ENCODE measurements at places on chromosomes 5 and 9. TPM values are rescaled to one million over a fixed set of nuclear protein-coding genes. Genes with fewer than 3 reads are reported as not detected.

C9 gene
- not detected for total RNA-seq

LHFPL2 gene
- 18.8 TPM for total RNA-seq

LECT2 gene
- total RNA-seq = not detected

MAMDC2 gene
- total RNA-seq = 0.37 TPM

SLC25A46 gene
- 58.7 TPM for total RNA-seq

PCDHGB5 gene
- 0.37 TPM for total RNA-seq

DNA sequence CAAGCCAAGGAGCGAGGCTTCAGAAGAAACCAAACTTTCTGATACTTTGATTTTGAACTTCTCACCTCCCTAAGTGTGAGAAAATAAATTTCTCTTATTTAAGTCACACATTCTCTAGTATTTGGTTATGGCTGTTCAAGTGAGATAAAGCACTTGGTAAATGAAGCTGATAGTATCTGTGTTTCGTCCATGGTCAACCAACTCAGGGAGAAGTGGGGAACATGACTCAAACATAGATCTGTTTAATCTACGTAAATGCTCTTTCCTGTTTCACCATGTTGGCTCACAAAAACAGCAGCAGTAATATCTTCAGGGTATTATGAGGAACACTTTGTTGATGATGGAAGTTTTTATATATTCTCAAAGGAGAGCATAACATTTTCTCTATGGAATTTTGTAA is 2167.2 kb upstream of the C9orf72 start:
- no peak for DNase-seq

GRCh38 chr5:53582225-53582624 is 21.8 kb downstream of the NDUFS4 start:
- no peak for DNase-seq

DNA sequence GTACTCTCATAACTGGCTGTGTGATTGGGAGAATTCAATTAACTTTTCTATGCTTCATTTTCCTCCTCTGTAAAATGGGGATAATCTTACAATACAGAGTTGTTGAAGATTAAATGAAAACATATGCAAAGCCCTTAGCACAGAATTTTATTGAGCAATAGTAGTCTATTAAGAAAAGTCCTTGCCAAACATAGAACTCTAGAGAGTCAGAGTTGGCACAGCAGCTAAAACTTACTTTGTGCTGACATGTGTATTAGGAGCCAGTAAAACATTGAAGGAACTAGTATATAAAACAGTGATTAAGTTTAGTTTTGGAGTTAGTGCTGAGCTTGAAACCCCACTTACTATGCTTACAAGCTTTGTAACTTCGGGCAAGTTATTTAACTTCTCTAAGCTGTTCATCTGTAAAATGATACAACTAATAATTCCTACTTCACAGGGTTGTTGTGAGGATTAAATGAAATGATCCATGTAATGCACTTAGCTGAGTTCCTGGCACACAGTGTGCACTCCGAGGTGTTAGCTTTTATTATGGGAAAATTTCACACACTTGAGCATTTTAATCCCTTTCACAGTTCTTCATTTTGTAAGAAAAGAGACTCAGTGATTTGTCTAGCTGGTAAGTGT is 20.0 kb upstream of the GRIN3A start:
- no peak for DNase-seq

DNA sequence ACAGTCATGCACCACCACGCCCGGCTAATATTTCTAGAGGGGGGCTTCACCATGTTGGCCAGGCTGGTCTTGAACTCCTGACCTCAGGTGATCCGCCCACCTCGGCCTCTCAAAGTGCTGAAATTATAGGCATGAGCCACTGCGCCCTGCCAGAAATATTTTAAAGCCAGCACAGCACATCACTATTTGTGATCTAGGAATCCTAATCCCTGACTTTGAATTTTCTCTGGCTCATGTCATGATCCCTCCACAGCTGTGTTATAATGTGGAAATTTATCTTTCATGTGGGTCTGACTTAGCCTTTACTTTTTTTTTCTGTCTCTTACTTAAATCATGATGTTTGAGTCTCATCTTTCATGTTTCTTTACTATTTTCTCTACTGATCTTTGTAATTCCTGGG is 18.7 kb upstream of the ITGA1 start:
- DNase-seq = no peak

DNA sequence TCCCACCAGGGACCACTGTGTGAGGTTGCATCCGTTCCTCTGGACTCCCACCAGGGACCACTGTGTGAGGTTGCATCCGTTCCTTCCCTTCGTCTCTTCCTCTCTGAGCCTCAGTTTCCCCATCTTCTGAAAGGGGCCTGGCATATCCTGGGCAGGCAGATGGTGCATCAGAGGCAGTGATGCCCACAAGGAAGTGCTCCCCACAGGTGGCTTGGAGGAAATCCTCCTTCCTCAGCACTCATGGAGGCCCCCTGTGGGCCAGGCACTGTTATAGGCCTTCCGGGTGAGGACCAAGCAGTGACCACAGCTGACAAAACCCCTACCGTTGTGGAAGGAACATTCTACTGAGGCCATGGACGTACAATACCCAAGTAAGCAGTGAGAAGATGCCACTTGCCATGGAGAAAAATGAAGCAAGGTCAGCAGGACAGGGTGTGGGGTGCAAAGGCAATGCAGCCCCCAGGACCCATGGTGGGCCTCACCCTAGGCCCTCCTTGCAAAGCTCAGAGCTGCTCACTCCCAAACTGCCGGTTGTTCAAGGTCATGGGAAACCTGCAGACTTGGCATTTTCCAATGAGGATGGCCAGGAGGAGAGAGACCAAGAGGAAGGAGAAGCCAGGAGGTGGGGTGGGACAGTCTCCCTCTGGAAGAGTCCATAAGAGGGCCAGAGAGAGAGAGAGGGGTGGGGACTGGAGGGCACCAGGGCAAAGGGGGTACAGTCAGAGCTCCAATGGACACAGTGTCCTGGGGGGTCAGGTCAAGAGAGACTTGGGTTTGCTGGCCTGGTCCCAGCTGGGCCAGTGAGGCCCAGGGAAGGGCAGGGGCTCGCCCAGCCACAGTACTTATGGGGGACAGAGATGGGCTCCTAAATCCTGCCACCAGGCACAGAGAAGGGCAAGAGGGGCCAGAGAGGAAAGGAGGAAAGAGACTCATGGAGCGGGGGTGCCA is 51.1 kb downstream of the C9orf50 start:
- DNase-seq = no peak

DNA sequence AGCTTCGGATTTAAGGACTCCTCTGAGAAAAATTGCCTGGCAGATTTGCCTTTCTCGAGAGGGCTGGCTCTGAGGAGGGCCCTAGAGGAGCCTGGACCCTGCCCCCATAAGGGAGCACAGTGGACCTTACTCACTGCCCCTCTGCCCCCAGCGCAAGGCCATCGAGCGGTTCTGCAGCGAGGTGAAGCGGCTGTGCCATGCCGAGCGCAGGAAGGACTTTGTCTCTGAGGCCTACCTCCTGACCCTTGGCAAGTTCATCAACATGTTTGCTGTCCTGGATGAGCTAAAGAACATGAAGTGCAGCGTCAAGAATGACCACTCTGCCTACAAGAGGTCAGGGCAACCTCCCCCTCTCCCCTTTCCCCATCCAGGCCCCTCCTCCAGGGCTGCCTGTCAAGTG is 34.6 kb downstream of the CYFIP2 start:
- no peak for DNase-seq

DNA sequence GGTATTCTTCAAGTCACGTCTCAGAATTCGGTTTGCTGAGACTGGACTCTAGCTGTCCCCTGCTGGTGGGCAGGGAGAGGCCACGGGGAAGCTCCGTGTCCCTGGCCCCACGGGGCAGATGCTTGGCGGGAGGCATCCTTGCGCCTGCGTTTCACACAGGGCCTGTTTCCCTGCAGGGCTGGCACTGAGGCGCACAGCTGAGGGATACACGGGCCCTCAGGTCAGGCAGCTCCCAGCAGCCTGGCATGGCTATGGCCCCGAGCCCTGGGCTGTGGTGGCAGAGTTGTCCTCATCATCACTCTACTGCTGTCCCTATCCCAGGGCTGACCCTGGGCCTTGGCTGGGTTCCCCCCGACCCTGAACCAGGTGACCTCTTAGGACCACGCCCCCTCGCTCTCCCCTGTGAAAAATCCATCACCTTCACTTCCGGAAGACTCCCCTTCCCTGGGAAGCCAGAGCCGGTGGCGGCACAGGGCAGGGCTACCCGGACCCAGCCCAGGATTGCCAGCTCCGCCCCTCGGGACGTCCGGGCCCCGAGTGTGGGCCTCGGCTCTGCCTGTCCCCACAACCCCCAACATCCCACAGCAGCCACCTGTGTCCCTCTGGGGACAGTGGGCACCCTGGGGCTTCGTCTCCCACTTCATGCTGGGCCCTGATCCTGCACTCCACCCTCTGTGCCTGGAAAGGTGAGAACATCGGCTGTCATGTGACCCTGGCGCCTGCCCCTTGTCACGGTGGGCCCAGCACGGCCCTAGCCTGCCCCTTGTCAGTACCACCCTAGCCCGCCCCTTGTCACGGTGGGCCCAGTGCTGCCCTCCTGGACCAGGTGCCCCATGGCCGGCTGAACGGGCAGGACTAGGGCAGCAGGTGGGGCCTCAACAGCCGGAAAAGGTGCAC is 5.0 kb downstream of the DPP7 start:
- no peak for DNase-seq

DNA sequence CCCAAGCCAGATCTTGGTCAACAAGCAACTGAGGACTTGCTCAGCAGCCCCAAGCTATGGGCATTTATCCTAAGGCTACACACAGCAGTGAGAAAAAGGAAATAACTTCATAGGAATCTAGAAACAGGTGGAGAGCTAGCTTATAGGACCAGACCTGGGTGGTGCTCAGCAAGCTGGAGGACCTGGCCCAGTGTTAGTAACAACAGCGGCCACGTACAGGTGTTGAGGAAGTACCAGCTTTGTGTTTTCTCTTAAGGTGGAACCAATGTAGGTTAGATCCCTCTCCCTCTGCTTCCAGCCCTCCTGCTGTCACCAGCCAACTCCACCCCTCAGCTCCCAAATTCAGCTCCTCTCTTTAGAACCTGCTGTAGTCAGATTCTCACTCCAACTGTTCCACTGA is 43.4 kb downstream of the IRF1 start:
- no peak for DNase-seq

DNA sequence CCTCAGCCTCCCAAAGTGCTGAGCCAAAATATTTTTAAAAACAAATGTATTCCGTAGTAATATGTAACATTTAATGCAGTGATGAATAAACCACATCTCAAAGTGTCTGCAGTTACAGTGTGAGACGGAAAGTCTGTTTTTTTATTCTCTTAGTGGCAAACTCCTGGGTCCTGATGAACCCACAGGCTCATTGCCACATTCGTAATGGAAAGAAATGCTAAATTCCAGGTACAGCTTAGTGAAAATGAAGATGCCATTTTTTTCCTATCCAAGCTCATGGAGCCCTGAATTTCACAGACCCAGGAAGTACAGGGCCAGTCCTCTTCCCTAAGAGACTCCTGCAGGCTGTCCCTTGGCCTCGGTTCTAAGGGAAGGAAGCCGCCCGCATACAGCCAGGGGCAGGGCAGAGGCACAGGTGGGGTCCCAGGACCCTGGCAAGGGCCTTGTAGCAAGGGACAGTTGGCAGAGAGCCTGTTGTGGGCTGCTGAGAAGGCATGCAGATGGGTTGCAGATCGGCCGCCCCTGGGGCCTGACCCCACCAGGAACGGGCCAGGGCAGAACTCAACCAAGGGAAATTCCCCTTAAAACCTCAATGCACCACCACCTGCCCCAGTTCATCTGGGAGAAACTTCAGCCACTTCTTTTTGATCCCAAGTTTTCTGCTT is 36.2 kb downstream of the IPPK start:
- no peak for DNase-seq

DNA sequence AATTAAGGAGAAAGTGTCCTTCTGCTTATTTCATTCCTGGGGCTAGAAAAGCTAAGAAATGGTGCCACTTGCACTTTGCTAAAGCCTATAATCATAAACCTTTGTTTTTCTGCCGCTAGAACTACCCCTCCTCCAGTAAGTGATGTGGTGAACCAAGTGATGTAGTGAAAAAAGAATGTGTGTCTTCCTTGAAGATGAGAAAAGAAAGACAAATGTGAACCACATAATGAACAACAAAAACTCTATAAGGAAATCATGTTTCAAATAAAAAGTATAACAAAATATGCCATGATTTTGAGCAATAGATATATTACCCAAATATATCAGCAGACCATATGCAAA is 179.0 kb upstream of the SGCD start:
- DNase-seq = no peak

DNA sequence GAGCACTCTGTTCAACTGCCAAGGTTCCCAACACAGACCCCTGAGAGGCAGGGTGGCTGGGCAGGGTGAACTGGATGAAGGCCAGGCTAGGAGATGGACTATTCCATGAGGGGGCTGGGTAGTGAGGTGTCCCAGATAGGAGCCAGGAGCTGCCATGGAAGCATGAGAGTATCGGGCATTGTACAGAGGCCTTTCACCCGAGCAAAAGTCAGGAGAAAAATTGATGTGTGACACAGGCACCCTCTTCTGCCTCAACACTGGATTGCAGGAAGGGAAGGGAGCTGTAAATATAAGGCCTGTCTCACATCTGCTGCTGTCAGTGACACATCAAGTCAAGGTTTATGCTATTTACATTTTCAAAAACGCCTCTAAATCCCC is 74.6 kb downstream of the UBAP1 start:
- DNase-seq = peak; percentile 55

DNA sequence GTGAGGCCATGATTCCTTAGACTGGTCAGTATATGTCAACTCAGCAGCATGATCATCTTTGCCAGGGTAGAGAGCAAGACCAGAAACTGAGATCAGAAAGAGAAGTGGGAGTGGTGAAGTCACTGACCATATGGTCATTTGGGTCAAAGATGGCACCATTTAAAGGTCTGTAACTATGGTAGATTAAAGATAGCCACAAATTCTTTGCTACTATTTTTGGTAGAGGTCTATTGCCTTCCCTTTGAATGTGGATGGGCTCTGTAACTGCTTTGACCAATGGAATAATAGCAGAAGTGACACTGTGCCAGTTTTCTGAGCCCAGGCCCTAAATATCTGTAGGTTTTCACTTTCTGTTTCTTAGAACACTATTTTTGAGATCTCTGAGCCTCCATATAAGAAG is 117.6 kb downstream of the PCSK1 start:
- no peak for DNase-seq

GRCh38 chr9:106906129-106906528 is 43.2 kb downstream of the ZNF462 start:
- no peak for DNase-seq

Data from HT1080 (cell line).